ENCODE measurements at places on chromosomes 5 and 9.
A peak's percentile ranks its signal among the peaks of the same experiment; 100 is the strongest.

GRCh38 chr5:76388791-76389512 lies 14.1 kb upstream of the IQGAP2 start:
- no peak for DNase-seq

DNA sequence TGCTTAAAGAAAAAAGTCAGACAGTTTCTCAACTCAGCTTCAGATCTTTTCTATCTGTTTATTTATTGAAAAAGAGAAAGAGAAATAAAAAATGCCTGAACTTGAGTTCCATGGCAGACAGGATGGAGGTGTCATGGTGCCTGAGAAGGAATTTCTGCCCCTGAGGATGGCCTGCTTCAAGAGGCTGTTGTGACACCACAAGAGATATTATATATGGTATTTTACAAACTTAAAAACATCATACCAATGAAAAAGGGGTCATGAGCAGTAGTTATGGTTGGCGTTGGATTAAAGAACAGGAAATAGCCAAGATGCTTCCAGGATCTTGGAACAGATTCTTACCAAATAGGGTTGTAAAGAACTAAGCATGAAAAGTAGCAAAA lies 344.6 kb downstream of the GLIS3 start:
- DNase-seq = no peak

- DNase-seq = no peak
Observed at GRCh38 chr9:128722380-128723351, 1.3 kb downstream of the ZDHHC12 start.

DNA sequence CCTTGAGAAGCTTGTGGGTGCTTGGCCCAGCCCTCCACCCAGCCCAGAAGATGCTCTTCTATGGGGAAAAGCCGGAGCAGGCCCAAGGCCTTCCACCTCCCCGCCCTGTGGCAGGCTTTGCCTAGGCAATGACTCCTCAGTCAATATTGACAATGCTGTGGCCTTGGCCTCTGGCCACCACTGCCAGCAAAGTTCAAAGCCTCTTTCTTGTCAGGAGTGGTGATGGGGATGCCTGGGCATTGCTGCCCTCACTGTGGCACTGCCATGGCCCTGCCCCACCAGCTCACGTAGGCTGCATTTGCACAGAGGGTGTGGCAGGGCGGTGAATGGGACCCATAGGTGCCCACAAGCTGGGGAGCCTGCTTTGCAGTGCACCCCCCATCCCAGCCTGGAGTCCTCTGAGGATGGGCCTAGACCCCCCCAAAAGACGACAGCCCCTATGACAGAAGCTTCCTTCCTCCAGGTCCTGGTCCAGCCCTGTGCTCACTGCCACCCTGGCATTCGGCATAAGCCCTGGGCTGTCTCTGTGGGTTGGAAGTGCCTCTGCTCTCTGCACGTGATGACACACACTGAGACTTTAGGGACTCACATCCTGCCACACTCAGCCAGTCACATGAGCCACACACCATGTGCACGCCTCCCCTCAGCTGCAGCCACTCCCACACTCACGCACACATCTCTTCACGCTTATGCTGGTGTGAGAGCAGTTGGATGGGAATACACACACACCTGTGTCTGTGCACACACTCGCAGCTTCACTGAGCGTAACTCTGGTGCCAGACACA lies 31.1 kb downstream of the MORN5 start:
- DNase-seq = no peak

DNA sequence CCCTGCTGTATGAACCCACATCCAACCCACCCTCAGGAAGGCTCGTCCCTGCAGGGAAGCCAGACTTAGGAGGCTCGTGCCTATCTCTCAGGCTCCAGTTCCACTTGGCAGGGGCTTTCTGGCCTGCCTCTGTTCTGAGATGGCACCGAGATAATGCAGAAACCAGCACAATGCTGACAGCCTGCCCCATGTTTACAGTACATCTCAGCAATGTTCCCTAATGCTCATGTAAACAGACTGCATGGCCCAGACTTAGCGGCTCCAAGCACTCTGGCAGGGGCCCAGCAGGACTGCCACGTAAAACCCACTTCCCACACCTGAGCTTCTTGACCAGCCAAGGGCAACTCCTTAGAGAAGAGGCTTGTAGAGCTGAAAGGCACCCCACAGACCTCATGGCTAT lies 499.5 kb upstream of the BRINP1 start:
- DNase-seq = peak; percentile 54

DNA sequence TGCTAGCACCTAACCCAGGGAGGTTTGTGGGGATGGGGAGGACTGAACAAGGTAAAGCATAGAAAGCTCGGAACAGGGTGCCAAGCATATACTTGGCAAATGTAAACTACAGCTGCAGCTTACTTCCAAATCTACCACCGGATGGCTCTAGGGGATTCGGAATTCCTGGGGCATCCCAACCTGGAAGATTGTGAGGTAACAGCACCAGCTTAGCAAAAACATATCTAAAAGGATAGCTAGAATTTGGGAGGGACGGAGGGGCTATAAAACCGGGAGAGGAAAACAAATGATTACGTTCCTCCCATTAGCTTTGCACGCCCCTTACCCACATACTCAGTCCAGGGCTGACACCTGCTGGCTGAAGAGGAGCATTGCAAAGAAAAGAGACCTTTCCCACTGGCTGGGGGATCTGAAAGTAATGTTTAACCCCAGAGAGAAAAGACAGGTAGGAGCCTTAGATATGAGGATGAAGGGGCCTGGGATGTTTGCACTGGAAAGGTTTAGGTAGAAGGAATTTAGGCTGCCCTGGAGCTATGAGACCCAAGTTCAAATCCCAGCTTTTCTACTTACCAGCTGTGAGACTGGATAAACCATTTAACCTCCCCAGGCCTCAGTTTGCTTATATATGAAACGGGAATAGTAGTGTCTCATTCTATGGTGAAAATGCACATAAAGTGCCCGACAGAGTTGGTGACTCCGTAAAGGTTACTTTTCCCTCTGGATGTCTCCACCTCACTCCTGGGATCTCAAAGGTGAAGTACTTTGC lies 73.6 kb downstream of the FAM114A2 start:
- peak; percentile 81 for DNase-seq

DNA sequence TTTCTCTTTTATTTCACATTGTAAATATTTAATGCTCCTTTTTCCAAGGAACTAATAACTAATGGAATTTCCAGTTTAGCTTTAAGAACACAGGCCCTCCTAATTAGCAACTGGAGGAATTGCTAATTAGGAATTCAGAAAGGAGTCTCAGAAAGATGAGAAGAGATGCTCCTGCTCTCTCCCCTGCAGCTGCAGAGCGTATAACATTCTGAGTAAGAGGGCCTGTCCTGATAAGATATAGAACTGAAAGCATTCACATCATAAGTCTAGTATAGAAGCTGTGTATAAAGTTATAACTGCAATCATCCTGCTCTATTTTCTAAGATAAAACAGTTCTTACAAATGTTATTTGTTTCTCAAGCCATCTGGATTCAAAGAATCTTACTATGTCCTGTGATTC lies 83.2 kb downstream of the DTWD2 start:
- DNase-seq = no peak

DNA sequence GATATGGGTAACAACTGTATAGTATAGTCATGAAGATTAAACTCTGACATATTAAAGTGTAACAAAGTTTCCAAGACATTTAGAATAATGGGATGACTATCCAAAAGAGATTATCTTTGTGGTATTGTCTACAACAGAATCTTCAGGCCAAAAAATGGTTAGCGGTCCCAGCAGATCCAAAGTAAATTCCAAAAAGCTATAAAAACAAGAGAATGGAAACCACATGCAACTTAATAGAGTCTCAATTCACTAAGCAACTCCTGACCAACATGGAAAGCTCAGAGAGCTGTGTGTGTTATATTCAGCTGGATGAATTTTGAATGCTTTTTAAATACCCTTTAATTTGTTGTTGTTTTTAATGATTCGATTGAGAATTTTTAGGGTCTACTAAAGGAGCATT lies 688.2 kb downstream of the CETN3 start:
- DNase-seq = no peak

DNA sequence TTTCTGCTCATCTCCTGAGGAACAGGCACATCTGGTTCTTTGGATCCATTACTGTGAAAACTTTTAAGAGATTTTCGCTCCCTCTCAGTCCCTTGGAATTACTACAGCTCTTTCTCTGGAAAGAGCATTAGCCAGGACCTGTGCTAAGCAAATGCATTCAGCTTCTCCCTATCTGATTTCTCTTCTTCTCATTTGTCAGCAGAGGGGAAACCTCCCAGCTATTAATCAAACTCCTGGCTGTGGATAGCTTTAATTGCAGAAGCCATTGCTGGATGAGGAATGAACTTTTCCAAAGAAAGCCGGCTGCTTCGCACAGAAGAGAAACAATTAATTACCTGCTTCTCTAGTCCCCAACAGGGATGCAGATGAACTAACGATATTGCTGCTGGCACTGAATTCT lies 37.9 kb downstream of the TLR4 start:
- no peak for DNase-seq

DNA sequence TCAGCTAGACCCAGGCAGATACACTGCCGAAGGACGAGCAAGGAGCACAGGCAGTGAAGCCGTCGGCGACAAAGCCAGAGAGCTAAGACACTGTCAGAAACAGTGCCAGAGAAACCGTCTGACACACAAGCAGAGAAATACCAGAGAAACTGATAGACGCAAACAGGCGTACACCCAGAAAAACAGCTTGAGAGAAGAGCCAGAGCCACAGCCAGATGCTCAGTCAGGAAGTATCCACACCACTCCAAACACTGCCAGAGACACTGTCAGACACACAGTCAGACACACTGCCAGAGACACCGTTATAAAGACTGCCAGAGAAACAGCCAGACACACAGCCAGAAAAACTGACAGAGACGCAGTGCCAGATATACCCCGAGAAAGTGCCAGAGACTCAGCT lies 19.1 kb downstream of the CNTFR start:
- DNase-seq = no peak

DNA sequence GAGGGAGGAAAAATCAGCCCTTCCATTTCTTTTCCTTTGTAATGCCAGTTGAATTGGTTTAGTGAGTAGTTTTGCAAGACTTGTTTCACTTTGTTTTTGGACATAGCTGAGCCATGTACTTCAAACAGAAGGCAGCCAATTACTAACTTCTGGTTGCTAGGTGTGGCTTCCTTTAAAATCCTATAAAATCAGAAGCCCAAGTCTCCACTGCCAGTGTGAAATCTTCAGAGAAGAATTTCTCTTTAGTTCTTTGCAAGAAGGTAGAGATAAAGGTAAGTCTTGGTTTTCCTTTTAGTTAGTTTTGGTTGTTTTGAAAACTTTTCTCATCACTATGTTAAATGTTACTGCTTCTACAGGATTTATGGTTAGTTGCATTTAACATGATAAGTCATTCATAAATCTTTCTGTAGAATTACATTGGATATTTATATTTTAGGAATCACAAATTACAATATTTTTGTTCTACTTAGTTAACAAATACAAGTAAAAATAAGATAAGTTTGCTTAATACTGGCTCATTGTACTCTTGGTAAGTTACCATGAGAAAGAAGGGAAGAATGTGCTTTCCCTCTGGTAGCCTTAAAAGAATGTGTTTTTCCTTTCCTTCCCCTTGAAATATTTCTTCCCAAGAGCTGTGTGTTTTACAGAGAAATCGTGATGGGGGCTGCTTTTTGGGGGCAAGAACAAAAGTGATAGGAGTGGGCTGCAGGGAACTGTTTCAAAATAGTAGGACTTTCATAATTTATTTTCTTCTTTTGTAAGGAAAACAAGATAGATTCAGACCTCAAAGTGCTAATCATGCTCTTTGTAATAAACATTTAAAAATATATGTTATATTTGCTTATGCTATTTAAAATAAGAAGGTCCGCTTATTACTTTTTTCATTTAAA lies at the start of gene ANXA1:
TSS of gene ANXA1 (plus strand) at position 213 of the 890 bp plus-strand sequence. CDS start 6,671 bp downstream, outside the sequence.
- peak; percentile 87 for DNase-seq

DNA sequence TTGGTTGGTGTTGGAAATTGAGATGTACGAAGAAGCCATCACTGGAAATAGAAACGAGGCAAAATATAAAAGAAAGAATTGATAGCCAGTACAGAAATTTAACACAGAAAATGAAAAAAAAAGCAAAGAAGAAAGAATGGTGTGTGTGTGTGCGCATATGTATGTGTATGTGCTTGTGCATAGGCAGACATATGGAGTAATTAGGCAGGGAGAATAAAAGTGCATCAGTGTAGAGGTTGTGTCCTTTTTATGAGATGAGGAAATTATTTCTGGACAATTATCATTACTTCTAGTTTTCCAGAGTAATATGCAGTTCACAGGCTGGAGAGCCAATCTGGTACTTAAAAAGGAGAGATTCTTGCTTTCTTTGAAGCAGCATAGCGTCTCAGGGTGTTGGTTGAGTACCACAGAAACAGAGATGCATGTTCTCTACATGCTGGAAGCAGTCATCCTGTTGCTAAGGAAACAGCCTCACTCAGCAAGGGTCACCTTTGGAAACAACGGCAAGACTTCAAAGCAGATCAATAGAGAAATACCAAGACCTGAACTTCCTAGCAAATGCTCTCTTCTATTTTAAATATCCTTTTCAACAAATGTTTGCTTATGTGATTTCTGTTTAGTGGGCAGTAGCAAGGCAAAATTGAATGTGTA lies 172.7 kb downstream of the TAF11L14 start:
- DNase-seq = no peak

- no peak for DNase-seq
Observed at GRCh38 chr5:134069553-134069952, 44.9 kb upstream of the TCF7 start.

GRCh38 chr5:7856855-7857254 lies 5.9 kb upstream of the CFAP90 start:
- peak; percentile 65 for DNase-seq

DNA sequence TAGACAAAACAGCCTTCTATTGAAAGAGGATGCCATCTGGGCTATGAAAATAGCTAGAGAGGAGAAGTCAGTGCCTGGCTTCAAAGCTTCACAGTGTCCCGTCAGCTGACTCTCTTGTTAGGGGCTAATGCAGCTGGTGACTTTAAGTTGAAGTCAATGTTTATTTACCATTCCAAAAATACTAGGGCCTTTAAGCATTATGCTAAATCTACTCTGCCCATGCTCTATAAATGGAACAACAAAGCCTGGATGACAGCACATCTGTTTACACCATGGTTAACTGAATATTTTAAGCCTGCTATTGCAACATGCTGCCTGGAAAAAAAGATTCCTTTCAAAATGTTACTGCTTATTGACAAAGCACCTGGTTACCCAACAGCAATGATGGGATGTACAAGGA lies 309.1 kb downstream of the NTRK2 start:
- DNase-seq = no peak

DNA sequence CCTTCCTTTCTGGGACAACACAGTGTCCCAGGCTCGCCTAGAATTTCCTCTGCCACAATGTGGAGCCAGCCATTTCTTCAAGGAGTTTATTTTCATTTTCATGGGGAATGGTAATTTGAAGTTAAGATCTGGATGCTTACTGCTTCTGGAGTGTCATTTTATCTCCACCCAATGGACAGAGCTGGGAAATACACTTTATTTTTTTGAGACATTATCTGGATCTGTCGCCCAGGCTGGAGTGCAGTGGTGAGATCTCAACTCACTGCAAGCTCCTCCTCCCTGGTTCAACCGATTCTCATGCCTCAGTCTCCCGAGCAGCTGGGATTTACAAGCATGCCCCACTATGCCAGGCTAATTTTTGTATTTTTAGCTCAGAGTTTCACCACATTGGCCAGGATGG lies 12.7 kb upstream of the THG1L start:
- peak; percentile 82 for DNase-seq

DNA sequence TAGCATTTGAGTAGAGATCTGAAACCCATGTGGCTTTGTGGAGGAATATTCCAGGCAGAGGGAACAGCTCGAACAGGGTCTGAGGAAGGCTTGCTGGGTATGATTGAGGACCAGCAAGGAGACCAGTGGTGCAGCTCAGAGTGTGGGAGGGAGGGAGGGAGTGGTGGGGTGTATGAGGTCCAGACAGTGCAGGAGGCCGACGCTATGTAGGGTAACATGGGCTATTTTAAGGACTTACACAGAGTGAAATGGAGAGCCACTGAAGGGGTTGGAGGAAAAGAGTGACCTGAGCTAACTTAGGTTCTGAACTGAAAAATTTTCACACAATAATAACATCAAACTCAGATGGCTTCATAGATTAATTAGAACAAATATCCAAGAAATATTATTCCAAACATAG lies 41.9 kb downstream of the HMGXB3 start:
- no peak for DNase-seq
